Psoas muscle (tissue), 8 donors: ENCODE measurements at places on chromosomes 12 and 14. TPM values are rescaled to one million over a fixed set of nuclear protein-coding genes. Genes with fewer than 3 reads are reported as not detected.
A peak's percentile ranks its signal among the peaks of the same experiment; 100 is the strongest.

Gene TAS2R42
- total RNA-seq: not detected

Gene SIX1
- 41.4 TPM for total RNA-seq

Gene PLEKHD1
- 0.04 TPM for total RNA-seq

Gene SLC25A47
- not detected for total RNA-seq

Gene GPR135
- total RNA-seq: 1.9 TPM

- no peak overlapping the region for H3K27ac ChIP-seq
- no peaks in the 10 kb centered on the region for H3K27me3 ChIP-seq
- H3K4me3 ChIP-seq: no peak overlapping the region
- H3K4me1 ChIP-seq: no peaks in the 10 kb centered on the region
- DNase-seq: no peak
Observed at GRCh38 chr14:71267007-71267513, 359.8 kb downstream of the PCNX1 start.

DNA sequence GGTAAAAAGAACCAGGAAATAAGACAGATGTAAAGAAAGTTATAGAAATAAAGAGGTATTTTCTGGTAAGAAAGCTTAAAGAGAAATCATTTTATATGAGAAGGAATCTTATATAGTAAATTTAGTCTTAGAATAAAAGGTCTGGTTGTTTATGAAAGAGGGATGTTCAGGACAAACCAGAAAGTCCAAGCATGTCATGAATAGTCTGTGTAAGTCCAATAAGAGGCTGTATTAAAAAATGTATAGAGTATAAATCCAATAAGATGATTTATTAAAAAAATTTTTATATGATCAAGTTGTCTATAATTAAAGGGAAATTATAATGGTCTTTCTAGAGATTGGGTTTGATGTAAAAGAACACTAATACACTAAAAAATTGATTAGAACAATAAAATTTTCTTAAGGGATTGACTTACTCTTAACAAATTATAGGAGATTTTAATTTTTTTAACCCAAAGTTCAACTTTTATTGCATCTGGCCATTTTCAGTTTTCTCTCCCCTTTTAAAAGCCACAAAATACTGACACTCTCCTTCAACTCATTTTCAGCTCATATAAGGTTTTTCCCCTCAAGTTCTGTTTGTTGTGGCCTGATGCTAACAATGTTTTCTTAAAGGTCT is 35.1 kb downstream of the ST8SIA1 start:
- H3K36me3 ChIP-seq: no peaks in the 10 kb centered on the region
- H3K4me1 ChIP-seq: no peaks in the 10 kb centered on the region
- no peak overlapping the region for H3K4me3 ChIP-seq
- H3K27ac ChIP-seq: no peak overlapping the region
- no peaks in the 10 kb centered on the region for H3K27me3 ChIP-seq

DNA sequence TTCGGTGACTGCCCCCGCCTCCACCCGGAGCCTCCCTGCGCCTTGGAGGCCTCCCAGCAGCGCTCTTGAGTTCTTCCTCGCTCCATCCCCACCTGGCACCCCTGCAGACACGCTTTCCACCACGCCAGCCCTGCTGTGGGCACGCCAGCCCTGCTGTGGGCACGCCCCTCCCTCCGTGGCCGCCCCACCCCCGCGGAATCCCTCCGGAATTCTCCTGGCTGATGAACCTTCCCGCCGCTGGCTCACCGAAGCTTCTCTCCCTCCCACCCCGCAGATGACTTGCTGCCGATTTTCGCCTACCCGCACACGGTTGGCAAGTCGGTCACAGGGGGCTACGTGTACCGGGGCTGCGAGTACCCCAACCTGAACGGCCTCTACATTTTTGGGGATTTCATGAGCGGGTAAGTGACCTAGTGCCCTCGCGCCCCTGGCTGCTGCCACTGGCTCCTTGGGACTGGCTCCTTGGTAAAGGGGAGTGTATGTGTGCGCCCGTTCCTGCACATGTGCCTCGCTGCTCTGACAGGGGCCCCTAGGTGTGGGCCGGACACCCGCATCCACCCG is 15.2 kb downstream of the HHIPL1 start:
- no peak overlapping the region for H3K27ac ChIP-seq
- H3K36me3 ChIP-seq: no peaks in the 10 kb centered on the region
- no peak for DNase-seq
- H3K27me3 ChIP-seq: no peaks in the 10 kb centered on the region

GRCh38 chr14:72662214-72662613 is 231.7 kb downstream of the DPF3 start:
- no peaks in the 10 kb centered on the region for H3K36me3 ChIP-seq
- H3K4me3 ChIP-seq: no peak overlapping the region
- no peak overlapping the region for H3K27ac ChIP-seq
- H3K4me1 ChIP-seq: no peaks in the 10 kb centered on the region
- no peaks in the 10 kb centered on the region for H3K27me3 ChIP-seq

DNA sequence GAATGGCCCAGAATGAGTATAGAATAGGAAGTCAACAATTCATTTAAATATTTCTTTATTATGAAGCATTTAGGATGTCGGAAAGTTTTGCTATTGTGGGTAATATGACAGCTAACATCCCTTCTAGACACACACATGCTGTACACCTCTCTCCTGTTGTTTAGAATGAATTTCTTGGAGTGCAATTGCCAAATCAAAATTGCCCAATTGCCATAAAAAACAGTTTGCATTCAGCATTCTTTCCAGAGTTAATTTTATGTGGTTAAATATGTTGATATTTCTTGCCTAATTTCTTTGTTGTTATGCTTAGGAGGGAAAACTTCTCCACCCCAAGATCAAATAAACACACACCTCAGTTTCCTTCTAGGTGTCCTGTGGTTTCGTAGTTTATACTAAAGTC is 16.9 kb upstream of the SMCO2 start:
- no peaks in the 10 kb centered on the region for H3K27me3 ChIP-seq
- no peak overlapping the region for H3K27ac ChIP-seq
- no peaks in the 10 kb centered on the region for H3K36me3 ChIP-seq
- H3K4me3 ChIP-seq: no peak overlapping the region
- no peaks in the 10 kb centered on the region for H3K4me1 ChIP-seq
- no peak for DNase-seq

GRCh38 chr14:24213866-24214662 is 776 bp upstream of the CHMP4A start:
- peak overlapping the region; percentile 80 for H3K4me3 ChIP-seq
- no peaks in the 10 kb centered on the region for H3K27me3 ChIP-seq
- no peak for DNase-seq
- peak overlapping the region; percentile 93 for H3K27ac ChIP-seq
- peaks cover 46% of the 10 kb centered on the region for H3K36me3 ChIP-seq
- H3K4me1 ChIP-seq: peaks cover 20% of the 10 kb centered on the region

DNA sequence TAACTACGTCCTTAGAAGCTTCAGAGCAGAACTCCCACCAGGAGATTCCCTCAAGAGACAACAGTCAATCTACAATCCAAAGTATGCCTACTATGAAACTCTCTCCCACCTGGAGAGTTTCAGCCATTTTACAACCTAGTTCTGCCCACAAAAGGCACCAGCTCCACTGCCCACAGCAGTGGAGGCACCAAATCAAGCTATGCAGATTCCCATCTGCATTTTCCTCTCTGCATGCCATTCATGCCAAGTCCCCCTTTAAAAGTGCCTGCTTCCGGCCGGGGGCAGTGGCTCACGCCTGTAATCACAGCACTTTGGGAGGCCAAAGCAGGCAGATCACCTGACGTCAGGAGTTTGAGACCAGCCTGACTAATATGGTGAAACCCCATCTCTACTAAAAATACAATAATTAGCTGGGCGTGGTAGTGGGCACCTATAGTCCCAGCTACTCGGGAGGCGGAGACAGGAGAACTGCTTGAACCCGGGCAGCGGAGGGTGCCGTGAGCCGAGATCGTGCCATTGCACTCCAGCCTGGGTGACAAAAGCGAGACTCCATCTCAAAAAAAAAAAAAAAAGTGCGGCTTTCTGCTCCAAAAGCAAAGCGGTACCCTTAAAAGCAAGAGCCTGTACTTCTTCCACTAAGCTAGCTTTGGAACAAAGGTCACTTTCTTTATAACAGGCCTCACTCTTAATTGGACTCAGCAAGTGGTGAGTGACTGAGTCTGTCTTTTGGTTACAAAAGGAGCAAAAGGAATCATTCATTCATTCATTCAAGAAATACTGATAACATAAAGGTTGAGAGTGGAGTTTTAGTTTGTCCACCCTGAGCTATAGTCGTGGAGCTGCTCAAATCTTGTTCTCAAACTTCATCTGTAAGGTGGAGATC is 10.1 kb upstream of the DLGAP5 start:
- DNase-seq: no peak
- no peak overlapping the region for H3K4me3 ChIP-seq
- H3K4me1 ChIP-seq: no peaks in the 10 kb centered on the region
- no peaks in the 10 kb centered on the region for H3K36me3 ChIP-seq
- H3K27ac ChIP-seq: no peak overlapping the region

DNA sequence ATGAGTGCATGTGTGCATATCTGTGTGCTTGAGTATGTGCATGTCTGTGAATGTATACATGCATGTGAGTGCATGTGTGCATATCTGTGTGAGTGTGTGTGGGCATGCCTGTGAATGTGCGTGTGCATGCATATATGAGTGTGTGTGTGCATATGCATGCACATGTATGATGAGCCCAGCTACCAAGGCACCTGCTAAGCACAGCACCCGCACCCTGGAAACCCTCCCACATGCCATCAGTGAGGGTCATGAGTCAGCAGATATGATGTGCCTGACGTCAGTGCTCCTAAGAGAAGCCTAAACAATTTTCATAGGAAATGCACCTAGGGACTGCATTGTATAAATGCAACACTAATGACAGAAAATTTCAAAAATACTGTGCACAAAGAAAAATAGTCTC is 151.1 kb downstream of the KIF26A start:
- peak; percentile 6 for DNase-seq
- no peak overlapping the region for H3K27ac ChIP-seq

DNA sequence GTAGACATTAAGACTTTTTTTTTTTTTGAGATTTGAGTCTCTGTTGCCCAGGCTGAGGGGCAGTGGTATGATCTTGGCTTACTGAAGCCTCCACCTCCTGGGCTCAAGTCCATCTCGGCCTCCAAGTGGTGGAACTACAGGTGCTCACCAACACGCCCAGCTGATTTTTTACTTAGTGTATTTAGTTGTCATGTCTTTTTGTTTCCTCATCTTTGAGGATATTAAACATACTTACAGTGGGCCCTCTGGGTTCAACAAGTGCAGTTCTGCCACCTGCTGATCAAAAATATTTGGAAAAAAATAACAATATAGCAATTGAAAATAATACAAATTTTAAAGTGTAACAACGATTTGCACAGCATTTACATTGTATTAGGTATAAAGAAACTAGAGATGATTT is 4.4 kb upstream of the B4GALNT1 start:
- H3K4me3 ChIP-seq: no peak overlapping the region
- H3K4me1 ChIP-seq: no peaks in the 10 kb centered on the region
- H3K27me3 ChIP-seq: no peaks in the 10 kb centered on the region
- H3K36me3 ChIP-seq: no peaks in the 10 kb centered on the region
- no peak for DNase-seq

- H3K4me3 ChIP-seq: no peak overlapping the region
- H3K36me3 ChIP-seq: no peaks in the 10 kb centered on the region
- DNase-seq: no peak
Observed at GRCh38 chr14:37865719-37866549, 270.5 kb downstream of the TTC6 start.

GRCh38 chr14:103966631-103967030 is 24.3 kb upstream of the RD3L start:
- H3K4me3 ChIP-seq: no peak overlapping the region
- H3K36me3 ChIP-seq: no peaks in the 10 kb centered on the region
- H3K4me1 ChIP-seq: no peaks in the 10 kb centered on the region
- DNase-seq: no peak
- no peak overlapping the region for H3K27ac ChIP-seq

DNA sequence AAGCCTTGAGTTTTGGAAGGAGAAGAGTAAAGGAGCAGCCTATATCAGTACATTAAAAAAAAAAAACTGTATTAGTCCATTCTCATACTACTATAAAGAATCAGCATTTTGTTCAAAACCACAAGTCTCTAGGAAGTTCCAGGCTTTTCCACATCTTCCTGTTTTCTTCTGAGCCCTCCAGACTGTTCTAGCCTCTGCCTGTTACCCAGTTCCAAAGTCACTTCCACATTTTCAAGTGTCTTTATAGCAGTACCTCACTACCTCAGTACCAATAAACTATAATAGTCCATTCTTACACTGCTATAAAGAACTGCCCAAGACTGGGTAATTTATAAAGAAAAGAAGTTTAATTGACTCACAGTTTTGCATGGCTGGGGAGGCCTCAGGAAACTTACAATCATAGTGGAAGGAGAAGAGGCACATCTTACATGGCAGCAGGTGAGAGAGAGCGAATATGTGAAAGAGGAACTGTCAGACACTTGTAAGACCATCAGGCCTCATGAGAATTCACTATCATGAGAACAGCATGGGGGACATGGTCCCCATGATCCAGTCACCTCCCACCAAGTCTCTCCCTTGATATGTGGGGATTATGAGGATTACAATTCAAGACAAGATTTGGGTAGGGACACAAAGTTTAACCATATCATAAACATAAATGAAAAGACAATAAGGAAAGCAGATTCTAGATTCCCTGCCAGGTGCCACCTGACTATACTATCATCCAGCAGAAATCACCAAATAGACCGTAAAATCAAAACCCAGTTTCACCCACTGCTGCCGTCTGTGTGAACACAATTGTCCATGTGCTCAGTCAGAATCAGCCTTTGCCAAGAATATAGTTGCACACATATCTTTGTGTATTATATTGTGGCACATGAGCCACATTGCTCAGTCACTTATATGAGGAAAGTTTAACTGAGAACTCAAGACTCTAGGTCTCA is 27.8 kb downstream of the TOGARAM1 start:
- DNase-seq: no peak
- no peaks in the 10 kb centered on the region for H3K27me3 ChIP-seq
- no peak overlapping the region for H3K4me3 ChIP-seq
- peaks cover 9% of the 10 kb centered on the region for H3K4me1 ChIP-seq

DNA sequence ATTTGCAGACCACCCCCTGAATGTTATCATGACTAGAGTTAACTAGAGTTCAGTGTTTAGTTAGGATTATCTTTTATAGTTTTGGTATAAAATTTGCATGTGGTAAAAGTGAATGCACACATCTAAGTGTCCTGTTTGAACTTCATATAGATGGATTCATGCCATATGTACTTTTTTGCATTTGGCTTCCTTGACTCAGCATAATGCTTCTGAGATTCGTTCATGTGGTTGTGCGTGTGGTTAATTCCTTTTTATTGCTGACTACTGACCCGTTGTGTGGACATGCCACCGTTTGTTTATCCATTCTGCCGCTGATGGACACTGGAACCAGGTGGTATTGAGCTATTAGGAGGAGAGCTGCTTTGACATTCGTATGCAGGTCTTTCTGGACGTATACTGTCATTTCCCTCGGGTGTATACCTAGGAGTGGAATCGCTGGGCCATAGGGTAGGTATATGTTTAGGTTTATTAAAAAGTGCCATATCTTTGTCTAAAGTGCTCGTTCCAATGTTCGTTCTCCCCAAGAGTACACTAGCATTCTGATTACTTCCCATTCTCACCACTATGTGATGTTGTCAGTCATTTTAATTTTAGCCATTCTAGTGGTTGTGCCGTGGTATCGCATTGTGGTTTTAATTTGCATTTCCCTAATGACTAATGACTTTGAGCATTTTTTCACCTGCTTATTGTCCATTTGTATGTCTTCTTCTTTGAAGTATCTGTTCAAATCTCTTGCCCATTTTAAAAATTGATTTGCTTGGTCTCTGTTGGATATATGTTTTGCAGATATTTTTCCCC is 37.7 kb downstream of the RIN3 start:
- H3K27me3 ChIP-seq: no peaks in the 10 kb centered on the region
- DNase-seq: no peak
- no peaks in the 10 kb centered on the region for H3K36me3 ChIP-seq
- no peaks in the 10 kb centered on the region for H3K4me1 ChIP-seq
- no peak overlapping the region for H3K27ac ChIP-seq
